NCI-H526 (cell line): ENCODE measurements at places on chromosomes 3 and 15.

DNA sequence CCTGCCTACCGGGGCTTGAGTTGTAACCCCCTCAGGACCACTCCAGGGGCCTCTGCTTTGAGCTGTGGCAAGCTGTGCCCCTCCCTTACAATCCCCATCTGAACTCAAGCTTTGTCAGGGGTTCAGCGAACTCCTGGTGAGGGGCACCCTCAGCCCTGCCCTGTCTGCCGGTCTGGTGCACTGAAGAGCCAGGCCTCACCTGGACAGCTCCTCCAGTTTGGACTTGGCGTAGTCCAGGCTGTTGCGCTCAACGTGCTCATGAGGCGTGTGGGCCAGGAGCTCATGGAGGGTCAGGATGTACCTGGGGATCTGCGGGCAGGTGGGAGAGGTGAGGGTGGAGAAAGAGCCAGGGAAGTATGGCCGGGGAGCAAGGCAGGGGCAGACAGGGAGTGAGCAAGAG is 59.4 kb downstream of the RASGRF1 start:
- no peak for DNase-seq

GRCh38 chr15:76391847-76392246 is 55.3 kb downstream of the ISL2 start:
- DNase-seq: no peak

DNA sequence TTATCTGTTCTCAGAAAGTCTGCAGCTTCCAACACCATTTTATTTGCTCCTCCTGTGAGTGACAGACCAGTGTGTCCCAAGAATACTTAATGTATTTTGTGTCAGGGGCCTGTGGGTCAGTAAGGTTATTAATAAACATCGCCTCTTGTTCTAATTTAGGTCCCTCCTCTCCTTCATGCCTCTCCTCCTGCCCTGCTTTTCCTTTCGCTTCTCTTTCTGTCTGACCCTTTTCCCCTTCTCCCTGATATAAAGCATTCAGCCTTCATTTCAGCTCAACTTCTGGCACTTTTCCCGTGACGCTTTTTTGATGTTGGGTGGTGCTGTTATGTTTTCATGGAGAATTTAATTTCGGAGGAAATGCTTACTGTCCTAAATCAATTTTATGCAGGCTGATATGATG is 29.7 kb upstream of the NR2F2 start:
- DNase-seq: no peak

DNA sequence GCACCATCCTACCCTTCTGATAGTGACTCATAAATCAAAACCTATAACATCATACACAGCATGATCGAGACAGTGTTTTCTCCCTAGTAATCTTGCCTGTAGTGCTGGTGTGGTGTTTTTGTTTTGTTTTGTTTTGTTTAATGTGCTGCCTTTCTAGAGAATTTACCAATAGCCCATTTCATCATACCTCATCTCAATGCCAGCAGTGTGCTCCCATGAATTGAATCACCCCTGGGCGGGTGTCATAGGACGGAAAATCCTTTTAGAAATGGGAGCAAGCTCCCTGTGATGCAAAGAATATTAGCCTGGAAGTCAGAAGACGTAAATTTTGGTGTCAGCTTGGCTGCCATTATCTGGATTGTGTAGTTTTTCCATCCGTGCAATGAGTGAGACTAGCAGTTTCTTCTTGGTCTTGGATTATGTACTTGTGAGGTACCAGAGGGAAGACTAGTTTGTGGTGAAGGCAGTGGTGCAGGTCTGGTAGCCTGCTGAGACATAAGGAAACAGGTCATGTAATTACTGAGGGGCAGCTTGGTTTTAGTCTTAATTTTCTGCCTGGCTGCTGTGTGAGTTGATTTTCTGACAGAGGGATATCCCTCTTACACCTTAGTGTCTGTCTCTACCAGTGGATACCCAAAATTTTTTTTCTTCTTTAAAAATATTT is 29.9 kb downstream of the IGSF10 start:
- no peak for DNase-seq

DNA sequence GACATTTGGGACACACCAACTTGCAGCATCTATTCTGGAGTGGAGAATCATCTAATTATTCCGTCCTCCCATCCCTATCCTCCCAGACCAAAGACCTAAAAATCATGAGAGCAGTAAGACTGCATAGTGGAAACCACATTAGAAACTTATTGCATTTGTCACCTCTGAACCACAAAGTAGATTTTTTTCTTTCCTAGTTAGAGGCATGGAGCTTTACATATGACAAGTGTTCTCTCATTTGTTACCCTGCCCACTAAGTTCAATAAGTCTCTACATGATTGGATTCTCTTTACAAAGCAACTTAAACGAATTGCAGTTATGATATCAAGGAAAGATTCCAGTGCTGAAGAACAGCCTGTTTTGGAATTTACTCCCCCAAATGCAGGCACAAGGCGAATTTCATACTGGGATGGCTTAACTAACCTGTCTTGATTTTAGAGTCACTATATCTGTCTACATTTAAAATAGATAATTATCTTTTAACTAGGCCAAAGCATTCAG is 42.3 kb upstream of the LRRFIP2 start:
- no peak for DNase-seq

DNA sequence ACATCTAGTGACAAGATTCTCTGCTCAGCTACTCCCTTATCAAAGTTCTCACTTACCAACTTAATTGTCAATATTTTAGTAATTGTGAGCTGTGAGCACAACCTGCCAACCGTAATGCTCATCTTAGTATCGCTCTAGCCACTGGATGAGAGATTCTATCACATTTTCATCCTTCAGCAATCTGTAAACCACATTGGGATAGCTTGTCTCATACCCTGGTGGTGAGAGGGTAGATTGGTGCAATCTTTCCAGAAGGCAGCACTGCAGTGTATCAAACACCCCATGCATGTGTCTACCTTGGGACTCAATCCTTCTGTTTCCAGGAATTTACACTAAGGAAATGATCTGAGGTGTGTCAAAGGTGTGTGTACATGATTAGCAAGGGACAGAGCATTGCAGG is 18.9 kb upstream of the ATP8B4 start:
- DNase-seq: no peak

DNA sequence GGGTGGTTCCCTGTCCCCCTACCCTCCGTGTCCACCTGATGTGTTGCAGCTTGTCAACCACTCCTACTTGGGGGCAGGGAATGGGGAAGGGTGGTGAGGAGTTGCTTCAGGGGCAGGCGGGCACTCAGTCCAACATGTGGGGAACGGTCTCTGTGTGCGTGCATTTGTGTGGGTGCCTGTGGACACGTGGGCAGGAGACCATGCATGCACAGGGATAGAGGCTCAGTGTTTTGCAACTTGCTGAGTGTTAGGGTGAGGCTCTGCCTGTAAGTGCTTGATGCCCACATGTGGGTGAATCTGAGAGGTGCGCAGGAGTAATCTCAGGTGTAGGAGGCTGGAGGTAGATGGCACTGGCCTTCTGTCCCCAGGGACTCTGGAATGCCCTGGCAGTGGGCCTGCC is 24.4 kb upstream of the TMEM115 start:
- DNase-seq: no peak

DNA sequence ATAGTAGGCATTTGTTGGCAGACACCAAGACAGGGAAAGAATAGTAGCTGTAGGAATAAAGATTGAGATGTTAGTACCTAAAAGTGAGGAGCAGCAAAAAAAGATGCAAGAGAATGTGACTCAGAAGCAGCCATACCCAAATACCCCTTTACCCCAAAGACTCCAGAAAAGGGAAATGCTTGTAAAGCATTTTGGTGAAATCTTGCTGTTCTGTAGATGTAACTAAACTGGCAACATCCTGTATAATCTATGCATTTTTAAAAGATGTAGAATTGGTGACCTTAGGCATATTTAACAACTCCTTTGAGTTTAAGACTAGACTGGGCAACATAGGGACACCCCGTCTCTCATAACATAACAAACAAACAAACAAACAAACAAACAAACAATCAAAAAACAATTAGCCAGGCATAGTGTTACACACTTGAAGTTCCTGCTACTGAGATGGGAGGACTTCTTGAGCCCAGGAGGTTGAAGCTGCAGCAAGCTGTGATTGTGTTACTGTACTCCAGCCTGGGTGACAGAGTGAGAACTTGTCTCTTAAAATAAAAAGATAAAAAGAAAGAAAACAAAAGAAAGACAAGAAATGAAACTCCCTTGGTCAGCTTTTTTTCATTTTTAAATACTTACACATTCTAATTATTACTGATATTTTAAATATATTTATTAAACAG is 361.5 kb upstream of the KCNH8 start:
- DNase-seq: no peak

- DNase-seq: no peak
Measured at GRCh38 chr3:5185093-5185673, 2.3 kb upstream of the EDEM1 start.

- no peak for DNase-seq
Measured at GRCh38 chr3:25043749-25044148, 384.3 kb upstream of the RARB start.

- no peak for DNase-seq
Measured at GRCh38 chr3:59817511-59817910, 767.7 kb upstream of the CFAP20DC start.

DNA sequence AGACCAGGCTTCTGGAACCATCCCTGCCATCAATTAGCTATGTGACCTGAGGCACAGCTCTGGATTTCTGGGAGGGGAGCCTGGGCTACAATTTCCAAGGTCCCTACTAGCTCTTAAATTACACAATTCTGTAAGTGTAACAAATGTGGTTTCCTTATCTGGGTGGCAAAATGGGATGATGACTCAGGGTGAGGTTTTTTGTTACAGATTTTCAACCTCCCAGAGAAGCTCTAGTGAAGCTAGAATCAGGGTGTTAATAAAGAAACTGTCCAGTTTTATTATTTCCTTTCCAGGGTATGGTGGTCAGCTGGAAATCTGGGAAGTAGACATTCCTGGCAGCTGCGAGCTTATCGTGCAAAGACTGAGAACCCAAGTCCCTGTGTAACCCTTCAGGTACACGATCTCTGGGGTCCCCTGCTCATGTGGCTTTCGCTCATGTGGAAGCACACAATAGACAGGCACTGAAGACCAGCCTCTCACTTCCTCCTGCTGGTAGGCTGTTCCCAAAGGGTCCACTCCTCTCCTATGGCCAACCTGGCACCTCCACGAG is 7.3 kb downstream of the RAB27A start:
- no peak for DNase-seq

DNA sequence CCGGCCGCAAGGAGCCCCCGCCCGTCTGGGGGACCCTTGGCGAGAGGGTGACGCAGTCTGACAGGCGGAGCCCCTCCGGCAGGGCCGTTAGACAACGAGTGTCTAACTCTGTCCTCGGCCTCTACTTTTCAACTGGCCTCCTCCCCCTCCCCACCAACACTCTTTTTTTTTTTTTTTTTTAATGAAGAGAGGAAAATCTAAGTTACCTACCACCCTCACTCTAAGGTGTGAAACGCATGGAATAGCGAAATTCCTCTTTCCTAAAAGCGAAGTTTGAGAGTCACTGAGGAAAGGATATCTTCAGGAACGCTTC is 521 bp upstream of the SUSD5 start:
- DNase-seq: no peak

- no peak for DNase-seq
Measured at GRCh38 chr3:25548836-25549235, 115.9 kb downstream of the TOP2B start.

GRCh38 chr3:142896201-142896755 is 7.4 kb upstream of the PCOLCE2 start:
- DNase-seq: no peak

DNA sequence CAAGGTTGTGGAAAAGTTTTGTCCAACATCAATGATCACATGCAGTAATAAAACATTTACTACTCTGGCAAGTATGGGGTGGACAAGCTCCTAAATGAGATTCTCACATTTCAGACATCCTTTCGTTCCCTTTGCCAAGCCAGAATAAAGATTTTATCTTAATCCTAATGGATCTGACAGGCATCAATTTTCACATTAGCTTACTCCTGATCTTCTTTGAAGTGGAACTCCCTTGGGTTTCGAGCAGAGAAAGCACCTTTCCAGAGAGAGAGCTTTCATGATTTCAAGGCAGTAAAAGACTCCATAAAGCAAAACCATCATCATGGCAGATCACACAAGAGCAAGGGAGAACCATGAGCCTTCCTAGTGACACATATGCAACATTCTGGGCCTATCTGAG is 27.3 kb upstream of the EID1 start:
- no peak for DNase-seq

DNA sequence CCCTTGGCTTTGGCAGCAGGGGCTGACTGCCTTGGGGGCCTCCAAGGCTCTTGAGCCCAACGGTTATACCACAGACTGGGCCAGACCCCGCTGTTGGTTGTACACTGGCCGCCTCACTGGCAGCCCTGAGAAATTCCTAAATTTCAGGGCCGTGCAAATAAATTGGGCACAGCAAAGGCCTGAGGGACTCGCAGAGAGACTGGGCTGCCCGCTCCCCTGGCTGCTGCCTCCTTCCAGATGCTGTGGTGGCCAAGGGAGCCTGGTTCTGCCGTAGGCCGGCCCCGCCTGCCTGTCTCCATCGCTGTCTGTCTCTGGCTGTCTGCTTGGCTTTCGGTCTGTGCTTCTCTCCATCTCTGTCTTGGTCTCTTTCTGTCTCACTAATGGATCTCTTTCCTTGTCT is 9.0 kb downstream of the FBLN2 start:
- no peak for DNase-seq

DNA sequence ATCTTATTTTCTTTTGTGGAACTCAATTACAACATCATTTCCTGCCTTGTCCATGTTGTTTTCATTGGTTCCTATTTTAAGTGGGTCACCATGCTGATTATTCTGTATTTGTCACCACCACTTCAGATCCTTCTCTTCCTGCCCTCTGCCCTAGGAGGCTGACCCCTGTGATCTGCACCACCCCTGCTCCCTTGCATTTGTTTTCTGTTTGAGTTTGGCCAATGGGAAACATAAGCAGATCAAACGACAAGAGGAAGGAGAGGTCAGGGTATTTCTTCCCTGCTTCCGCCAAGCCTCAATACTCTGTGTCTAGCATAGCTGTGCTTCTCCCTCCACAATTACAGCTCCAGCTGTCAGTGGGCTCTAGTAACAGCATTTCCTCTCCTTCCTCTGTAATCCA is 71.6 kb downstream of the IMPG2 start:
- no peak for DNase-seq

DNA sequence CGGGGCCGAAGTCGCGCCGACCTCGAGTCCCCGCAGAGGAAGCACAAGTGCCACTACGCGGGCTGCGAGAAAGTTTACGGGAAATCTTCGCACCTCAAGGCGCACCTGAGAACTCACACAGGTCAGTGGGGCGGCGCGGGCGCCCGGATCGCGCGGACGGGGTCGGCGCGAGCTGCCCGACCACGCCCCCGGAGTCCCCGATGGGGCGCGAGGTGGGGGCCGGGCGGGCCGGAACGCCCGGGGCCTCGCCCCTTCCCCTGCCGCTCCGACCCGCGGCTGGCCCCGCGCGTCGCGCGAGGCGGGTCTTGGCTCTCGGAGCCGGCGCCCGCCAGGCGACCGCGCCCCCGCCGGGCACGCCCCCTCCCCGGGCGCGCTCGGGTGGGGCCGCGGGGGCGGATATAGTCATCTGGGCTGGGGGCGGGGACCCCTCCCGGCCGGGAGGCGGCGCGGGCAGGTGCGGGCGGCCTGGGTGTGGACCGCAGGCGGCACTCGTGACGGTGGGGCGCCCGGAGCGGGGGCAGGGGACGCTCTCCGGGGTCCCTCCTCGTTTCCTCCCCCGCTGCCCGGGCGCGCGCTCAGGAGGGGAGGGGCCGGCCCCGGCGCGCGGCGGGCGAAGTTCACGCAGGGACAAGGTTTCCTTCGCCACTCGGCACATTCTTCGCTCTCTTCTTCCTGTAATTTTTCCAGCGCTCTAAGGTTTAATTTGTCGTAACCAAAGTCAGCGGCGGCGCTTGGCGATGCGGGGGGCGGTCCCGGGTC is 1.2 kb downstream of the KLF13 start:
- DNase-seq: no peak
